ENCODE measurements at places on chromosomes 13 and 19. TPM values are rescaled to one million over a fixed set of nuclear protein-coding genes. Genes with fewer than 3 reads are reported as not detected.

- H3K4me3 ChIP-seq = no peak overlapping the region
- H3K27me3 ChIP-seq = peaks cover 10% of the 10 kb centered on the region
- H3K36me3 ChIP-seq = no peaks in the 10 kb centered on the region
- no peak for DNase-seq
- H3K4me1 ChIP-seq = no peaks in the 10 kb centered on the region
- H3K27ac ChIP-seq = no peak overlapping the region
Measured at GRCh38 chr13:52892925-52893324, 44.5 kb upstream of the PCDH8 start.

GRCh38 chr13:41492432-41493260 is 35.3 kb downstream of the RGCC start:
- H3K4me1 ChIP-seq = peaks cover 34% of the 10 kb centered on the region
- peaks cover 6% of the 10 kb centered on the region for H3K27me3 ChIP-seq
- no peak for DNase-seq
- peak overlapping the region; percentile 63 for H3K27ac ChIP-seq
- H3K36me3 ChIP-seq = no peaks in the 10 kb centered on the region
- H3K4me3 ChIP-seq = peak overlapping the region; percentile 74

DNA sequence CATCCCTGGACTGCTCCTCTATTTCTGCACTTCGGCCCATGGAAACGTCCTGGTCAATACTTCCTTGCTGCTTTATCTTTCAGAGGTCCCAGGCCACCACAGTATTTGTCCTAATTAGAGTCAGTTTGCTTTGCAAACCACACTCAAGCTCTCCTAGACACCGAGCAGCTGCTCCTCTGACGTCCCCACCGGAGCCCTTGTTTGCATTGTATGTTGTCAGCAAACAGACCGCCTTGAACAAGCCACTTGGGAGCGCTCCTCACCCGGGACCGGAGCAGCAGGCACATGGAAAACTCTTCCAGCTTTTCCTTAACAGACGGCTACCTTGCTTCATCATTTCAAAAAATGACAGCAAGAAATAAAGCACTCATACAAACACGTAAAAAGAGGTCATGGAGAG is 51.5 kb upstream of the GTF3A start:
- DNase-seq = no peak
- peaks cover 12% of the 10 kb centered on the region for H3K4me1 ChIP-seq
- peaks cover 21% of the 10 kb centered on the region for H3K27me3 ChIP-seq
- no peak overlapping the region for H3K27ac ChIP-seq

The NCR1 gene
- 81.6 TPM for total RNA-seq

The KLK11 gene
- not detected for total RNA-seq

DNA sequence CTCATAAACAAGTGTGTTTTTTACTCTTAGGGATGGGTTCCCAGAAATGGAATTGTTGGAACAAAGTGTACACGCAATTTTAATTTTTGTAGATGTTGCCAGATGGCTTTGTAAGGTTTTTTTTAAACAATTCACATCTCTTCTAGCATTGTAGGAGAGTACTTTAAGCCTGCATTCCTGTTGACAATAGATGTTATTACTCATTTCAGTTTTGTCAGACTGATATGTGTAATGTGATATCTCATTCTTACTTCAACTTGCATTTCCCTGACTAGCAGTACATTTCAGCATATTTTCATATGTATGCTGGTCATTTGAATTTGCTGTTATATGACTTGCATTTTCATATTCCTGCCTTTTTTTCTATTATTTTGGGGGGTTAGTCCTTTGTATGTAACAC is 186.6 kb upstream of the SLITRK6 start:
- peaks cover 5% of the 10 kb centered on the region for H3K36me3 ChIP-seq
- H3K27ac ChIP-seq = no peak overlapping the region
- no peaks in the 10 kb centered on the region for H3K27me3 ChIP-seq
- H3K4me1 ChIP-seq = no peaks in the 10 kb centered on the region

The SLC15A1 gene
- not detected for total RNA-seq

DNA sequence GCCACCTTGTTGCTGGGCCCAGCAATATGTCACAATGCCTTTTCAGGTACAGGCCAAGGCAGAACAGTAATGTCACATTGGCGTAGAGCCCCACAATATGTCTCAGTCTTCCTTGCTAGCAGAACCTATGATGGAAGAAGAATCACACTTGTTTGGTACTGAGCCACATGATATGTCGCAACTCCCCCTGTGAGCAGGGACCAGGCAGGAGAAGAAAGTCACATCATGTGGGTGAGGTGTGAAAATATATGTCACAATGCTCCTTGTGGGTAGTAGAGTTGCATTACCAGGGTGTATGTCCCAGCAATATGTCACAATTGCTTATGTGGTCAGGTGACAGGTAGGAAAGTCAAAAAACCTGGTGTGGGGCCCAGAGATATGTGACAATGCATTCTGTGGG is 7.1 kb upstream of the ZNF91 start:
- H3K36me3 ChIP-seq = peaks cover 8% of the 10 kb centered on the region
- peak overlapping the region; percentile 91 for H3K27ac ChIP-seq
- no peaks in the 10 kb centered on the region for H3K27me3 ChIP-seq
- H3K4me3 ChIP-seq = peak overlapping the region; percentile 47
- peak; percentile 75 for DNase-seq

All from natural killer cell treated with Interleukin-12 subunit alpha and Interleukin-12 subunit beta and Interleukin-15 and Interleukin-18, amount 100 ng/mL, for 72 hours (primary cell).